ENCODE measurements at places on chromosomes 12 and 14.

GRCh38 chr12:97572220-97572619 lies 109.6 kb downstream of the RMST start:
- DNase-seq: no peak

- no peak for DNase-seq
Measured at GRCh38 chr14:59882957-59883356, 12.4 kb upstream of the RTN1 start.

DNA sequence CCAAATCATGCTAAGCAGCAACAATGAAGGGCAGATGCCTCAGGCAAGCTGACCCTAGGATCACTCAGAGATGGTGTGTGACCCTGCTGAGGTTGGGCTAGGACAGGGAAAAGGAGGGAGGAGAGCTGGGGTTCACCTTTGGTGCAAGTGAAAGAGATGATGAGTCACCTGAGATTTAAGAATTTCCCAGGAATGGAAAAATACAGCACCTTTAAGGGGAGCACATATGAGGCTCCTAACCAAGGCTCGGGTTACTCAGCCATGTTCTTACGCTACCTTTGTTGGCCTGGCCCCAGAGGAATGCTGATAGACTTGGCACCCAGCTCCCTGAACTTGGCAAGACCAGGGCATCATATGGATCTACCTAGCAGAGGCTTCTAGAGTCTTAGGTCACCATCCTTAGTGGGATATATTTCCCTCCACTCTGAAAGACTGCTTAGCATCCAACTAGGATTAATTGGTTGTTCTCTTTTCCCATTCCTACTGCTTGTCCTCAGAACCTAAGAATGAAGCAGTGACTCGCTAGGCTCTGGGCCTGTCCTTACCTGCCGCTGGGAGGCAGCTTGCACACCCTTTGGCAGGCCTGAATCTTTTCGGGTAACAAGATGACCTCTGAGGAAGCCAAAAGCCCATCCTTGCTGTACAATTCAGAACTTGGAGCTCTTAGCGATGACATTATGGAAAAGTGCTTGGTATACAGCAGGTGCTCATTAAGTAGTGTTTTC lies 4.0 kb upstream of the NAA25 start:
- DNase-seq: no peak

GRCh38 chr14:97074856-97075255 lies 277.7 kb downstream of the VRK1 start:
- DNase-seq: no peak

DNA sequence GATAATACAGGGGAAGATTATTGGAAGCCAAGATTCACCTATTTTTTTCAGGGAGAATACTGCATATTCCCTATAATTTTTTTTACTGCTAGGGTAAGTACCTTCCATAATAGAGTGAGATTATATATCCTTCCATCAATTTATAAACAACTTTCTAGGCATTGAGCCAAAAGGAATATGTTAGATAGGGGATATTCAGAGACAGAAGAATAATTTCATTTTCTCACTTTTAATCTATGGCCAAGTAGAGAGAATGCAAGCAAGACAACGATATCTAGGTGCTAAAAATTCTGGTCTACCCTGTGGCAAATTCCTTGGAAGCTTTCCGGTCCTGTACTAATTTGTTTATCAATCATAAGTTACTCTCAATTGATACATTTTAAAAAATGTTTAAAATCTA lies 69.7 kb upstream of the STAC3 start:
- DNase-seq: no peak

DNA sequence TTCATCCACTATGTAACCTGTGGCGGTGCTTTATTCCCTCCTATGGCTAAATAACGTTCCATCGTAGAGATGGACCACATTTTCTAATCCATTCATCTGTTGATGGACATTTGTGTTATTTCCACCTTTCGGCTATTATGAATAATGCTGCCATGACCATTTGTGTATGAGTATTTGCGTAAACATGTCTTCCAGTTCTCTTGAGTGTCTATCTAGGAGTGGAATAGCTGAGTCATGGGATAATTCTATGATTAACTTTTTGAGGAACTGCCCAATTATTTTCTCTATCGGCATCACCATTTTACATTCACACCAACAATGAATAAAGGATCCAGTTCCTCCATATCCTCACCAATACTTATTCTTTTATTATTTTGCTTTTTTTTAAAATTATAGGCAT lies 261.9 kb upstream of the SFSWAP start:
- DNase-seq: no peak

DNA sequence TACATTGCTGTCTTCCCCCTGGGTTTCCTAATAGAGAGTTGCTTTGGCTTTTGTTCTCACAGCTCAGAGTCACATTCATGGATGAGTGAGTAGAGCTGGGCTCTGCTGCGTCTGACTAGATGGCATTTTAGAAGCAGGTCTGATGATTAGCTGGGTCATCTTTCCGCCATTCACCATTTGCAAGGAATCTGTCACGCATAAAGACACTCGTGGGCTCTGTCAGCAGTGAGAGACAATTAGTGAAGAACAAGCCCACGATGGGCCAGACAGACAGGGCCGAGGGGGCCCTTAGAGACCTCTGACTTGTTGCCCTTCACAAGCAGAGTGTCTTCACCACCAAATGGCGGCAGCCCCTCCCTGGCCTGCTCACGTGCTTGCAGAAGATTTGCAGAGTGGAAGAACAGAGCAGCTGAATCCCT lies 175.0 kb downstream of the CRADD start:
- no peak for DNase-seq

- no peak for DNase-seq
Measured at GRCh38 chr12:24328261-24328660, 378.8 kb upstream of the SOX5 start.

DNA sequence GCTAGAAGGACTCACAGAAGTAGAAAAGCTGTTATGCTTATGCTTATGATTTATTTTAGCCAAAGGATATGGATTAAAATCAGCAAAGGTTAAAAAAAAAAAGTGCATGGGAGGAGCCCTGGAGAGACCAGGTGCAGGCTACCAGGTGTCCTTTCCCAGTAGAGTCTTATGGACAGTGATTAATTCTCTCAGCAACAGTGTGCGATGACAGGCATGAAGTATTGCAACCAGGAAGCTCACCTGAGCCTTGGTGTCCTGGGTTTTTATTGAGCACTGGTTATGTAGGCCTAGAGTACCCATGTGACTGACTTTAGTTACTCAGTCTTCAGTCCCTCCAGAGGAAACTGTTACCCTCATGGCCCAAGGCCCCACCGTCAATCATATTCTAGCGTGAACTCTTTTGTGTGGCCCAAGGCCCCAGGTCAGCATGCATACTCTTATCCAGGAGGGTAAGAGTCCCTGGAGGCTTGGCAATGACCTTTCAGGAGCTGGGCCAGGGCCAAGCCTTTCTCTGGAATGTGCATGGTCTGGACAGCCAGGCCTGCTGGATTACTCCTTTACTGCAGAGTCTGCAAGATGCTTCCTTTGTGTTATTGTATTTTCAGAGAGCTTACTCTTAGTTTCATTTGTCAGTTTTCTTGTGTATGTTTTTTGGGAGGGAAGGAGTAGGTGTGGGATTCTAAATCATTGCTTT lies 69.6 kb upstream of the RD3L start:
- DNase-seq: no peak

DNA sequence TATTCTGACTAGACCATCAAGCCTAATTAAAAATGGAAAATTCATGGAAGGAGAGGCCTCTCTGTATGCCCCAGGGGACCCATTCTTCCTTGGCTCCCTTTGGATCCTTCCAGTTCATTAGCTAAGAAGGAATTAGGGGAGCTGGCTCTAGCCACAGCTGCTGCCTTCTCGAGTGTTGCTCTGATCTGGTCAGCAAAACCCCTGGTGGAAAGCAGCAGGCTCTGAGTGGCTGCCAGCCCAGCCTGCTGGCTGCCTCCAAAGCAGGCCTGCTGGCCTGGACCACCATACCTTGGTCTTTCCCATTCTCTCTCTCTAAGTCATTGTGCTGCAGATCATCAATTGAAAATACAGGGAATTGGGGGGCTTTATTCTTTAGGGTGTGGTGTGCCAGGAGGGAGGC lies 29.0 kb upstream of the AKAP6 start:
- no peak for DNase-seq

DNA sequence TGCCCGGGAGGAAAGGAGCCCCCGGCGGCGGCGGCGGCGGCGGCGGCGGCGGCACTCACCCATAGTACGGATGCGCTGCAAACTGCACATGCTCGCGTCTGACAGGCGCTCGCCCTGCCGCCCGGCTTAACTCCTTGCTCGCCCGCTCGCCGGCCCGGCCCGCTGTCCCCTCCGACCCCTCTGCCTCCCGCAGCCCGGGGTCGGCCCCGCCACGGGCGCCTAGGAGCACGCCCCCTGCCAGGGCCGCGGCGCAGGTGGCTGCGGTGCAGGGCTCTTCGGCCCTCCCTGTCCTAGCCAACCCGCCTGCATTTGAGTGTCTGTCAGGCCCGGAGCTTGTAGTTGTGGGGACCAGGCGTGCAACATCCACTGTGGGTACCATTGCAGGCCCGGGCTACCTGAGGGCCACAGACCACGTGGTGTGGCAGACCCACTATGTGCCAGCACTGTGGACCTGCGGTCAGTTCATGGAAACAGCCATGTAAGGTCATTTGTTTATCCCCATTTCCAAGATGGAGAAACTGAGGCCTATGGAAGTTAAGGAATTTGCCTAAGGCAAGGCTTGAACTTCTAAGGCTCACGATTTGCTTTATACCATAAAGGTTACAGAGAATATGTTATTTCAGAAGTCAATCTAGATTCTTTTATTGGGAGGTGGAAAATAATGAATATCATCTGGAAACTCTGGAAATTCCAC lies 17.6 kb upstream of the PLEKHH1 start:
- peak; percentile 65 for DNase-seq

- no peak for DNase-seq
Measured at GRCh38 chr12:19018302-19018970, 111.1 kb upstream of the PLEKHA5 start.

DNA sequence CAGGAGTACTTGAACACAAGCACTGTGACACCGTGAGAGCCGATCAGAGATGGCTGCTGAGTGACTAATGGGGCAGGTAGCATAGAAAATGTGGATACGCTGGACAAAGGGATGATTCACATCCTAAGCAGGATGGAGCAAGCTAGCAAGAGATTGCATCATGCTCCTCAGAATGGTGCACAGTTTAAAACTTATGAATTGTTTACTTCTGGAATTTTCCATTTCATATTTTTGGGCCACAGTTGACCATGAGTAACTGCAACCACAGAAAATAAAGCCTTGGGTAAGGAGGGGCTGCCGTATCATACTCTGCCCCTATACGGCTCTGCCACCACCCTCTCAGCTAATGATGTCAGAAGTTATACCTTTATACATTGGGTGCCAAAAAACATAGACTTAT lies 23.3 kb upstream of the MARK3 start:
- no peak for DNase-seq

- DNase-seq: no peak
Measured at GRCh38 chr14:92584816-92585215, 71.2 kb downstream of the RIN3 start.

GRCh38 chr12:4284306-4284705 lies 10.7 kb downstream of the CCND2 start:
- no peak for DNase-seq

GRCh38 chr12:30870491-30871265 lies 55.9 kb upstream of the TSPAN11 start:
- DNase-seq: no peak

DNA sequence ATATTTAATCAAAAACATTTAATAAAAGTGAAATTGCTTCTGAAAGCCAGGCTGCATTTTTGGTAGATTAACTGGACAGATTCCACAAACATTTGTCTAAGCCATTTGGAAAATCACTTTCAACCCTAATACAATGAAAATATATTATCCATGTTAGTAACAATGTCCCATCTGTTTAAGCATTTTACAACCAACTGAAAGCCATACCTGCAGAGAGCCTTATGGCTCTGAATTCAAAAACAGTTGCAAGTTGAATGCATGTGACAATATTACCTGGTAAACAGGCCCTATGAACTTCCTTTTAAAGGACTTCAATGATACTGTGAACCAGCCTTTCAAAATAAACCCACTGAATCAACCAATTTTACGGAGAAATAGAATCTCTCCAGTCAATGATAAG lies 468.1 kb downstream of the BTG1 start:
- DNase-seq: no peak

- DNase-seq: no peak
Measured at GRCh38 chr12:128190614-128191013, 76.4 kb upstream of the TMEM132C start.

DNA sequence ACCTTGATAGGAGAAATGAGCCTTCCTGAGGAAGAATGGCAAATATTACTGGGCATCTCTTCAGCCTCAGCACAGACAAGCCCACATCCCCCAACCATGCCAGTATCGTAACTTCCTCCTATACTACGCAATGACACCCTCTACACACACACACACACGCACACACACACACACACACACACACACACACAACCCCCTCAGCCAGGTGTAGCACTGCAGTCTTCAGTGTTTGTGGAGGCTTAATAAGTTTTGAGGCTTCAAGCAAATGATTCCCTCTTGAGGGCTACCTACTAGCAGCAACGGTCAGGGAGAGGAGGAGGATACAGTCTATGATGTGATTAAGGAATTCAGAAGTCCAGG lies 1.6 kb downstream of the DGKA start:
- DNase-seq: peak; percentile 64

- no peak for DNase-seq
Measured at GRCh38 chr12:5439788-5440300, 7.9 kb downstream of the NTF3 start.

- no peak for DNase-seq
Measured at GRCh38 chr12:76183459-76184186, 99.1 kb upstream of the NAP1L1 start.

GRCh38 chr12:59059088-59059935 lies 139.0 kb upstream of the LRIG3 start:
- DNase-seq: no peak

- no peak for DNase-seq
Measured at GRCh38 chr12:125650587-125650986, 585.4 kb downstream of the AACS start.

- DNase-seq: no peak
Measured at GRCh38 chr14:103126873-103127304, 3.6 kb downstream of the TNFAIP2 start.

GRCh38 chr12:115147916-115148315 lies 463.9 kb upstream of the TBX3 start:
- no peak for DNase-seq

GRCh38 chr14:85401384-85401783 lies 128.6 kb upstream of the FLRT2 start:
- DNase-seq: no peak

GRCh38 chr12:52535574-52535973 lies 15.4 kb upstream of the KRT5 start:
- no peak for DNase-seq

DNA sequence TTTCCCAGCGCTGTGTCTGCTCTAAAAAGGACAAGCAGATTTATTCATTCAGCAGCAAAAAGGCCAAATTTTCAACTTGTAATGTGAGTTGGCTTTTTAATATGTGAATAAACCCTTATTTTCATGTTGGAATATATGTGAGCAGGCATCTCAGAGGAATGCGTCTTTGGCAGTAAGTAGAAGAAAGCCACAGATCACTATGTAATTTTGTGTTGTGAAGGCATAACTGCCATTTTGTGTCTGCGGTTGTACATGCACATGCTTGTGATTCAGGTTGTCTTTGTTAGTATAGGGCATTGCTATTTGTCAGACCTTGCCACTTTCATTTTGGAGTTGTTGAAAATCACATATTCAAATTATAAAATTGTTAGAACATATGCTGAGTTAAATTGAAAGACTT lies 398.8 kb upstream of the RGS6 start:
- no peak for DNase-seq
